ENCODE measurements at places on chromosomes 7 and 10.

DNA sequence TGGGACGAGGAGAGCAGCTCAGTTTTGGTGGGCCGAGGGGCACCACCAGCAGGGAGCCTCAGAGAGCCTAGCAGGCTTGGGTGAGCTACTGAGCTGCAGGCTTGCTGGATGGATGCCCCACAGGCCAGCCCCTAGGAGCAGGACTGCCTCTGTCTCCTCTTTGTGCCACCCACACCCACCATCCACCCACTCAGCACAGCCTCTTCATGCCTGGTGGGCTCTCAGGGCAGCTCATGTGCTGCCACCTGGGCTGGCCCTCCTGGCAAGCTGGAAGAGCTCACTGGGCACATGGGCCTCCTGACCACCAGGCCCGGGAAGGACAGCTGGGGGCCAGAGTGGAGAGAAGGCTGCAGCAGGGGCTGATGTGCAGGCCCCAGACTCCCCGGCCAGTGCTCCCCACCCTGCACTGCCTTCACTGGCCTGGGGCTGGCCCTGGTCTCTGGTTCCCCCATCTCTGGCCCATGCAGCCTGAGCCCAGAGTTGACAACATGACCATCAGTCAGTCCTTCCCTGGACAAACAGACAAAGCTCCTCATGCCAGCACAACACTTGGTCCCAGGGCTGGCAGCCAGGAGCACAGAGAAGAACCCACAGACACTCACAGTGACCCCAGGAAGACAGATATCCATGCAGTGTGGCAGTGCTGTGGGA is 8.2 kb downstream of the RASGEF1A start:
- no peak for DNase-seq

GRCh38 chr10:2202401-2202800 is 465.1 kb upstream of the ADARB2 start:
- DNase-seq = no peak

- no peak for DNase-seq
Measured at GRCh38 chr7:112505495-112505894, 24.7 kb downstream of the LSMEM1 start.

DNA sequence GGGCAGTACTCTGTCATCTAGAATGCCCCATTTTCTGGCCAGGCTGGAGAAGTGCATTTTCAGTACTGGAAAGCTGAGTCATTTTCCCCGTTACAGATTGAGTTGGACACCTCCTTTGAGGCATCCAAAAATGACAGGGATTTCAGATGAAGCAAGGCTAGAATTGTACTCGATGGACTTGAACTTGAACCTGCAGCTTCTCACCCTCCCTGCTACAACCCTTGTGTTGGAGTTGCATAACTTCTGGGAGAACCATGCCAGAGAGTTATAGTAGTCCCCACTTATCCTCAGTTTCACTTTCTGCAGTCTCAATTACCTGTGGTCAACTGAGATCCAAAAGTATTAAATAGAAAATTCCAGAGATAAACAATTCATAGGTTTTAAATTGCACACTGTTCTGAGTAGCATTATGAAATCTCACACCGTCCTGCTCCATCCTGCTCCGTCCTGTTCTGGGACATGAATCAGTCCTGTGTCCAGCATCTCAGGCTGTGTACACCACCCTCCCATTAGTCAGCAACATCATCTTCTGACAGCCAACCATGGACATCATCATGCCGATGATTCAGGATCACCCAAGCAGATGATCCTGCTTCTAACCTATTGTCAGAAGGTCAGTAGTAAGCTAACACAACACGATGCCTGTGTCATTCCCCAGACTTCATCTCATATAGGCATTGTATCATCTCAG is 363.7 kb downstream of the DPP6 start:
- no peak for DNase-seq

DNA sequence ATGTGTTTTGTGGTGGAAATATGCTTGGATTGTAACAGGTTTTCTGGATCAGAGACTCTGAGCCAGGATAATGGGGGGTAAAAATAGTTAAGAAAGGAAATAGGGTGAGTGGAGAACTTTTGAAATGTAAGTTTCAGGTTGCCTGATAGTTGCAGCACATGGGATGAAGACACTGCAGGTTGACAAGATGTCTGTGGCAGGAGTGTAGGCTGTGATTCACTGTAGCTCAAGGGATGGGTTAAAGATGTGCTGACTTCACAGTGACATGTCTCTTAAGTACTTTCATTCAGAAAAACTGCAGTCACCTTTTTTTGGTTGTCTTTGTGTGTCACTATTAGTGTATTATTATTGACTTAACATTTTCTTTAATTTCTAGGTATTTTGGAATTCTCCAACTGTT is 63.5 kb upstream of the SLC39A12 start:
- no peak for DNase-seq

DNA sequence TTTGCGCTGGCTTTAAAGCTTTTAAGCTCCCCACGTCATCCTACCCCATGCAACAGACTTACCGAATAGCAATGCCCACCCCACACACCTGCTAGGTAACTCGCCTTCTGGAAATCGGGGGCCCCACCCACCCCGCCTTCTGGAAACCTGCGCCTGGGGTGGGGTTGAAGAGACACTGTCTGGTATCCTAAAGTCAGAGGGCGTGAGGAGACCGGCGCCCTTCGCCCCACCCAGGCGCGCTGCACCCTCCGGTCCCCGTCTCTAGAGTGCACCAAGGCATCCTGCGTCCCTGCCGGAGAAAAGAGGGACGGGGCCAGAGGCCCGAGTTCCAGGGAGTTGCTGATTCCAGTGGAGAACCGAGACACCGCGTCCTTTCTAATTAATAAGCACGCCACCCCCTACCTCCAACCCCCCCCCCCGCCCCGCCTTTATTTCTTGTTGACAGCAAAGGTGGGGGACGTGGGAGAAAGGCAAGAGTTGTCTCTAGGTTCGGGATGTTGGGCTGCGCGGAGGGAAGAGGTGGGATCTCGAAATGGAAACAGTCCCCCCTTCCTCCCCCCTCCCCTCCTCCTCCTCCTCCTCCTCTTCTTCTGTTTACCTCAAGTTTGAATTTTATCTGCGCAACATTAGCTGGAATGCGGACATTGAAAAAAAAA is 220.9 kb upstream of the MKLN1 start:
- no peak for DNase-seq

DNA sequence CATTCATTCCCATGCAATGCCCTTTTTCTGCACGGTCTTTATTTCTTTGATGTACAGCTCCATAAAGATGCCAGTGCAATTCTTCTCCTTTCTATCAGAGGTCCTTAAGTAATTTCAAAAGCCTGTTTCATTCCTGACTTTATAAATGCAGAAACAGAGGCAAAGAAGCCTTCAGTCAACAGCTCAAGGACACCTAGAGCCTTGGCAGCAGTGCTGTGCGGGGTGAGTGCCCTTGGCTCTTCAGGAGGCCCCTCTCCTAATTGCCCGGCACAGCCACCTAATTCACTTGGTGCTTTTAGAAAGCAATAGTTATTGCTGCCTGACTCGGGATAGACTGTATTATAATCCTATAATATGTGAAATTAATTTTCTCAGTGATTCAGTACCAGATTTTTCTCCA is 169.6 kb upstream of the KLF6 start:
- DNase-seq = no peak

DNA sequence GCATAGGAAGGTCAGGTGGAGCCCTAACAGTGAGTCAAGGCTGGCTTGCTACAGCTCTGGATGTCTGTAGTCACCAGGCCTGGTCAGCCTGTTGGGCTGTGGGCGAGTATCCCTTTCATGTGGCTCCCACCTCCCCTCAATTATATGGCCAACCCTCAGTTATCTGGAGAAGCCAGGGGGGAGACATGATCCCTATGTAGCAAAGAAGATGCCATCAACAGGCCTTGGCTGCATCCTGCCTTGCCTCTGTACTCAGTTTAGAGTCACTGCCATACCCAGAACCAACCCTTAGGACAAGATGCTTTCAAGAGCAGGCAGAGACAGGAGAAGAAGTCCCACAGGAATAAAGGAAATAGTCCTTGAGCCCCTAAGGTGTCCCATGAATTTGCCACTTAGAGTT is 763.9 kb downstream of the GRID1 start:
- no peak for DNase-seq

GRCh38 chr10:99536338-99537085 is 3.8 kb downstream of the NKX2-3 start:
- no peak for DNase-seq

DNA sequence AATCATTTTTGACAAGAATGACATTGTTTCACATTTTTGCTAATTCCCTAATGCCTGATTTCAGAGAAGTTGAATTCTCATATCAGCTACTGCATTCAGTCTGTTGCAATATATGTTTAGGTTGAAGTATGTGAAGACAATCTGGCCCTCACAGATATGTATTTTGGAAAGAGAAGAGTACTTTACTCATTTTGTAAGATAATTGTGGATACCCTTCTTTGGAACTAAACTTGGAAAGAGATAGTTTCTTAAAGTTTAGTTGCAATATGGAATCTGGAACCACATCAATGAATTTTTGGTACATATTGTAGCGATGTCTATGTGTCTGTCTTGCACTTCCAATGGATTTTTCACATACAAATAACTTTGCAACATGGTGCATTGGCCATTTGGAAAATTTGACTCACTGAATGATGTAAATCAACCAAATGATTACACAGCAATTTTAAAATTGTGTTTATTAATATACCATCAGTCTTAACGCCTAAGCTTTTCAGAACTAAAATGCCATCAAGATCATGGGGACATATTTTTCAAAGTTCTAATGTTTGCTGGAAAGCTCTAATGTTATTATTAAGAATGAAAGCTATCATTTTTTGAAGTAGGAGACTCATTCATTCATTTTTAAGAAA is 39.3 kb upstream of the TMEM26 start:
- no peak for DNase-seq

- no peak for DNase-seq
Measured at GRCh38 chr10:95360122-95360714, 69.4 kb upstream of the PDLIM1 start.

- DNase-seq = no peak
Measured at GRCh38 chr10:80614576-80615416, 77.1 kb downstream of the SH2D4B start.

DNA sequence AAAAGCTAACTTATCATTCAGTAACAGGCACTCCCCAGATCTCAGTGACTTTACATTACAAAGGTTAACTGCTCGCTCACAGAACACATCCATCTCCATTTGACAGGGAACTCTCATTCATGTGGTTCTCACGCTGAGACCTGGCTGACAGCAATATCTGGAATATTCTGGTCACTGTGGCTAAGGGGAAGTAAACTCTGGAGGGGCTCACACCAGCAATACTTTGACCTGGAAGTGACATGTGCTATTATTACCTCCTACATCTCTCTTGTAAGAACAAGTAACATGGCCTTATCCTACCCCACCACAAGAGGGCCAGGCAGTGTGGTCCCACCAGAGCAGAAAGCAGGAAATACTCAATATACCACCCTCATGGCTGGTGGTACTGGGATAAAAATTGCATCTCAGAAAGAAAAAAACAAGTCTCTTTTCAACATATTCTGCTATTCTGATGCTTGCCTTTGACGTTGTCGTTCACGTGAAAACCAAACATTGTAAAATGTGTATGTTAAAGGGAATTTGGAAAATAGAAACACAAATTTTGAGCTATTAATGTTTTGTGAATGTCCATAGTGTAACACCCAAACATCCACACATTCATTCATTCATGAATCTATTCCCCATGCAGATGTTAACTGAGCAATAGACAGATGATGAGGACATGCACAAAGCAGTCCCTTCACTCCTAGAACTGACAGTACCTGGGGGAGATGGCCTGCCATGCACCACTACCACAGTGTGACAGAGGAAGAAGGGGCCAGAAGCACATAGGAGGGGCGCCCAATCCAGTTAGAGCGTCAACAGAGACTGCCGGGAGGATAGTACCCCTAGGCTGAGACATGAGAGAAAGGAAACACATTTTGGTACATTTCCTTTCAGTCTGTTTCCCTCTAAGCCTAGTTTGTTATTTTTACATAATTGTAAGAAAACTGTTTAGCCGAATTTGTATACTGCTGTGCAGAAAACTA is 166.0 kb upstream of the SP4 start:
- no peak for DNase-seq

DNA sequence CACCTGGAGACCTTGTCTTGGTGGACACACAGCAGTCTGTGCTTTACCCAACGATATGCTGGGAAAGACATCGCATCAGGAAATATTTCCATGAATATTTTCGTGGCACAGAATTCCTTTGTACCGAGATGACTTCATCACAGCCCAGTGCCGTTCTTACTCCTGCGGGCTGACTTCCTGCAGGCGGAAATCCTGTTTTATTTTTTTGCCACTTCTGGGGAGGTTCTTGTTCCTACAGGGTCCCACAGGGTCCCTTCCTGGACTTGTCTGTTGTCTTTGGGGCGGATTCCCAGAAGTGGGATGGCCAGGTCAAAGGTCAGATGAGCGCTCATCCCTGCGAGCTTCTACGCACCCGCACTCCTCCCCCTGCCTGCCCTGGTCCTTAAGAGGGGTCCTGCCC is 86.5 kb downstream of the DNAJB6 start:
- no peak for DNase-seq

- no peak for DNase-seq
Measured at GRCh38 chr10:128851281-128851680, 615.8 kb upstream of the MGMT start.

DNA sequence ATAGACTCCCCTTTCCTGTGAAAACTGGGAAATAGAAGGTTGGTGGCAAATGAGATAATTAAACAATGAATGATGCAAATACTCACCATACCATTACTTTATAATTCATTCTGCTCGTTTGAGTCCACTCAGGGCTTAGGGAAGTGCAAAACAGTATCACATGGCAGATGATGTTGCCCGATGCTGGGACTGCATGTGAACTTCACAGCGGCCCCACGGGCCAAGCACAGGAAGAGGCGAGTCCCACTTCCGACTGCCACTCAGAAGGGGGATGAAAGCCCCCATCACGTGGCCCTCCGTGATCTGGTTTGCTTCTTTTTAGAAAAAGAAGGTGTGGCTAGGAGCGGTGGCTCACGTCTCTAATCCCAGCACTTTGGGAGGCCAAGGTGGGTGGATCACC is 71.5 kb downstream of the PRPF18 start:
- no peak for DNase-seq

- no peak for DNase-seq
Measured at GRCh38 chr7:86929293-86930109, 130.0 kb downstream of the ELAPOR2 start.

DNA sequence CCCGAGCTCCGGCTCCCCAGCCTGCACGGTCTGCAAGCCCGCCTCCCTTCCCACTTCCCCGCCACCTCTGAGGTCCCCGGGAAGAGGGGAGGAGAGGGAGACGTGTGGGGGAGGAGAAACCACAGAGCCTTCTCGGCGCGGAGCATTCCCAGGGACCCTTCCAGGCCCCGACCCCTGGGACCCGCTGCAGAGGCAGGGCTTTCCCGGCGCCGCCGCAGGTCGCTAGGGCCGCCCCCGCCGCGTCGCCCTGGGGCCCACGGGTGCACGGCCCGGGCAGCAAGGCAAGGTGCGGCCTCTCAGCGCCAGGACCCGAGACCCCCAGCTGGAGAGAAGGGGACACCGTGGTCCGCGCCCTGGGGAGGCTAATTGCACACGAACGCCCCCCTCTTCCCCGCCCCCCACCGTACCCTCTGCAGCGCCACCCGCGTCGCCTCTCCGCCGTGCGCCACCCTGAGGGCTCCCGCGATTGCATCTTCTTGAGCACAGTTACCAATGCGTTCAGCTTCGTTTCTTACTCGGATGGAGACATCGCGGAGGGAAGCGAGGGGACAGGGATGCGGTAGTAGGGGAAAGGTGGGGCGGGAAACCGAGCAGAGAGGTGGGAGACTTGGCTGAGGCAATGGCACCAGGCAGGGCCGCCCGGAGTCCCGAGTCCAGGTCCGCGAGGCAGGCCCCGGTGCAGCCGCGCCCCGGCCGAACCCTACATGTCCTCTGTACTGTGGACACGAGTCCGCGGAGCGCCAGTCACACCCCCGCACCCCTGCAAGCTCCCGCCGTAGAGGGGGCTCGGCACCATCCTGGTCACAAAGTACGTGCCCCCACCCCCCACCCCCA is 28.9 kb downstream of the SKIDA1 start:
- no peak for DNase-seq

All from GOT3 (cell line).